ENCODE measurements at places on chromosomes 12 and 14.

GRCh38 chr12:6044082-6044481, 80.4 kb downstream of the VWF start:
- no peak for DNase-seq

DNA sequence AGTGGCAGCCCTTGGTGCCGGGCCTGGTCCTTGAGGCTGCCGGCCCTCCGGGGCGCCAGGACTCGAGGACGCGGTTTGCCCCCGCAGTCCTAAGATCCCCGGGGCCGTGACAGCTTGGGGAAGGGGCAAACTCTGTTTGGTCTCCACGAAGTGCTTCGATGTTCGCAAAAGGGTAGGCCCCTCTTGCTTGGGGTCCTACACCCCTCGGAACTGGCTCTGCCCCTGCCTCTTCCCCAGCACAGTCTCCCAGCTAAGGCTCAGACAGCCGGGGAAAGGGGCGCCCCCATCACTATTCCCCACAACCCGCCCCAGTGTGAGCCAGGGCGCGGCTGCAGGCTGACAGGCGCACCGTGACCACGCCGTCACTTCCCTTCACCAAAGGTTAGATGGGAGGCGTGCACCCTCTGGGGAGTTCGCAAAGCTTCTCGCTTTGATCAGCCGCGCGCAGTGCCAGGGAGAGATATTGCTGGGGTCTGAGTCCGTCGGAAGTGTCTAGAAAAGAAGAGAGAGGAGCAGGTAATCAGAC, 7.2 kb upstream of the OTX2 start:
- no peak for DNase-seq

- DNase-seq, result no peak
These were observed 7.1 kb upstream of the IFNG-AS1 start for GRCh38 chr12:67982164-67982563.

DNA sequence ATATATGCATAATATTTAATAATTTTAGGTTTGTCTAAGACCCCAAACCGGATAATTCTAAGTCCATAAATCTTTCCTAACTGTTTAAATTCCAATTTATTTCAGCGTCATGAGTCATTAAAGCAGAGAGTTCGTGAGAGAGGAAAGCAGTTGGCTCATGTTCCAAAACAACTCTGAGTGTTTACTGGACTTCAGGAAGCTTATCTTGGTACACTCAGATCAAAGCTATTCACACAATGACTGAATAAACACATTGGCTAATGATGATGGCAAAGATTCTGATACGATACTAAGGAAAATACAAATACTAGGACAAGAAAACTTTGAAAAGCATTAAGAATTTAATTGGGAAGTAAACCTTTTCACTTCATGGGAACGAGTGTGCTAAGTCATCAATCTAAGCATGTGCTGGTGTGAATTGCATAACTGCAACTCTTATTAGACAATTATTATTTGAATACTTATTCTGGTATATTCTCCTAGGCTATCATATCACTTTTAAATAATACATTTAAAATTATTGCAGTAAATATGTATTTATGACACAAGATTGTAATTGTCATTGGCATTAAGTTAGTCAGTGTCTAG, 34.8 kb upstream of the CLEC14A start:
- DNase-seq, result no peak

DNA sequence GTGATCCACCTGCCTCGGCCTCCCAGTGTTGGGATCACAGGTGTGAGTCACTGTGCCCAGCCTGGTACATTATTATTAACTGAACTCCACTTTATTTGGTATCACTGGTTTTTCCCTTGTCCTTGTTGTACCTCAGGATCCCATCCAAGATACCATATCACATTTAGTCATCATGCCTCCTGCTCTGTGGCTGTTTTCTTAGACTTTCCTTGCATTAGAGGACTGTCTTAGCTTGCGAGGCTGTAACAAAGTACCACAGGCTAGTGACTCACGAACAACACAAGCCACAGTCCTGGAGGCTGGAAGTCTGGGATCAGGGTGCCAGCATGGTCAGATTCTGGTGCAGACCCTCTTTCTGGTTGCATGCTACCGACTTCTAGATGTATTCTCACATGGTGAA, 12.2 kb downstream of the KLC1 start:
- DNase-seq, result no peak

- DNase-seq, result no peak
These were observed 39.7 kb upstream of the GZMB start for GRCh38 chr14:24673534-24674203.

DNA sequence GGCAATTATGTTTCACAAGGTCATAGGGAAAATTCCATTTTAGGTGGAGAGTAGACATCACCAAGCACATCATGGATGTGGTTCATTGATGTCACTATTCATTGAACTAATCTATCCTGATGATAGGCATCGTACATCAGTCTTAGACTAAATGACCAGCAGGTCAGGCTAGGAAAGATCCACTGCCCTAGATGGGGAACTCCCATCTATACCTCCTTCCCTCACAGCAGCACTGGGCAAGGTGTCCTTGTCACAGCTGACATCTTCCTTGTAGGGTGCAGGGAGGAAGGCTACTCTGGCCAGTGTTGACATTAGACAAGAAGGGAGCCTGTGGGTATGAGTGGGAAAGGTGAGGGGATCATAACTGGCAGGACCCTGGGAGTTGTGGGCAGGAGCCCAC, 63.8 kb upstream of the CAPRIN2 start:
- DNase-seq, result no peak

DNA sequence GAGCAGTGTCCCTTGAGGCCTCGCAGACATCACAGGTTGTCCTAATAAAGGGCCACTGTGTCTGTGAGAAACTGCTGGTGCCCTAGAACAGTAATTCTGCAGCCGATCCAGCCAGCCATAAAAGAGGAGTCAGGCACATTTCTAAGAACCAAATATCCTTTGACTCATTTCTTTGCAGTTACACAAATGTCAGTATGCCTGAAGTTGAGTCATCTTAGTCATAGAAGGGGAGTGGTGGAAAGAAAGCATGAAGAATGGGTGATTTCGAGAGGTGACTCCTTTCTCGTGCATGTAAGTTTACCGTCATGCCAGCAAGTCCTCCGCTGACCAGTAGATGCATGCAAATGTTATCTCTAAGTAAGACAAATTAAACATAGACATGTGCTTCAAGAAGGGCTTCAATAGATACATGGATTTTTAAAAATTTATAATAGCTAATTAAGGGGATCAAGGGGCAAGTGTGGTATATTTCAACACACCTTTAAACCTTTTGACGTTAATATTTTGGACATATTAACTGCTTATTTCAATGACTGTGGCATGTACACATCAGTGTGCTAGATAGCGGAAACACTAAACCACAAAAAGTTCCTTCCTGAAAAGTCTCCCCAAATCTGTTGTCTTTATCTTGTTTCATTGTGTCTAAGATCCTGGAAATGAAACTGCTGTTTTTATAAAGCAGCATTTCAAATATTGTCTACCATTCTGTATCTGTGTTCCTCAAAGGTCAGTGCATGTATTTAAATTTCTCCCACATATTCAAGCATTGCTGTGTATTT, 497.4 kb downstream of the NPAS3 start:
- no peak for DNase-seq

DNA sequence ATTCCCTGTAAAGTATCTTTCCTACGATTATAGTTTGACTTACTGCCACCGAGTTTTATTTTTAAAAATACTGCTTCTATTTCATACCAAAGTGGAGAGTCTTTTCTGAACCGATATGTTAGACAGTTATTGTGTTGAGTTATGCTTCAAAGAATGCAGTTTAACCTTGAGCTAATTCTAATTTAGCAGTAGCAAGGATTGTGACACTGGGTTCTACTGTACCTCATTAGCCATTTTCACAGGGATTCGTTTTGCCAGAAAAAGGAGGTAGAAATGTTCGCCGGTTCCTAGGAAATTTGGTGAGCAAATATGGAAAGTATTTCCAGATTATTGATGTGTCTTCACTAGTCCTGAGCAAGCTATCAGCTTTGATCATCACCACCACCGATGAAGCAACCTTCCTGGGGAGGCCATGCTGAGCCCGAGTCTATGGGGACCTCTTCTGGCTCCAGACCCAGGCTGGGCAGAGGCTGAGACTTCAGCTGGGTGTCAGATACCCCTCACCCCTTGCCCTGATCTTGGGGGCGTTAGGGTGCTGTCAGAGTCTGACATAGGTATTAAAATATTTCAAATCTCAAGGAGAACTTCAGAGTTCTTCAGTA, 13.6 kb downstream of the GLRX5 start:
- no peak for DNase-seq

DNA sequence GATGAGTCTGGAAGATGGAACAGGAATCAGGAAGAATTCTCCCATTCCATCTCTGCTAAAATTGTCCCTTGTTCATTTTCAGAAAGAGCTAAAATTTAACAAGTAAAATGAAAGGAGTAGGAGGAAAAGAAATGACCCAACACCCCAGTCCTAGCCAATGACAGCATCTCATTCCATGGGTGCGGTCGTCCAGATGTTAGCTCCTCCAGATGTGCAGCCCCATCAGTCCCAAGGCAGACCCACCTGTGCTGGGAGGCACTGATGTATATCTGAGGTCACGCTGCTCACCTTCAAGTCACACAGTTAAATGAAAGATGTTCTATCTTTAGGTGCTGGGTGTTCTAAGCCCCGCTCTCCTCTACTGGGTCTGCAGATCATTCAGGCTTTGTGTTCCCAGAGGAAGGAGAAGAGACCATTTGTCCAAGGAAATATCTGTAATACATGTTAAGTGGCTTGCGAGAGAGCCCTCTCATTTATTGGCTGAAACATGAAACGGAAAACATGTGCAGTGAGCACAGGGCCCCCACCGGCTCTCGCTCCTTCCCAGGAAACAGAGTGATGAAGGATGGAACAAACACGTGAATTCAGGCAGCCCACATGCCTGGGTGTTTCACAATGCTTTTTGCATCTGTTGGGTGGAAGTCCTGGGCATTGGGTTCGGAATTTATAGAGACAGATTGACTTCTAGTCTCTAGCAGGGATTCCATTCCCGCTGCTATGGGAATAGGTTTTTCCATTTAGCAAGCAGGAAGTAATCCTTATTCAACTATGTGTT, 294.6 kb downstream of the NUAK1 start:
- DNase-seq, result no peak

- DNase-seq, result no peak
These were observed 411.8 kb upstream of the MIS18BP1 start for GRCh38 chr14:45664668-45665356.

- DNase-seq, result peak; percentile 4
These were observed 6.9 kb upstream of the DNM1L start for GRCh38 chr12:32671930-32672780.

DNA sequence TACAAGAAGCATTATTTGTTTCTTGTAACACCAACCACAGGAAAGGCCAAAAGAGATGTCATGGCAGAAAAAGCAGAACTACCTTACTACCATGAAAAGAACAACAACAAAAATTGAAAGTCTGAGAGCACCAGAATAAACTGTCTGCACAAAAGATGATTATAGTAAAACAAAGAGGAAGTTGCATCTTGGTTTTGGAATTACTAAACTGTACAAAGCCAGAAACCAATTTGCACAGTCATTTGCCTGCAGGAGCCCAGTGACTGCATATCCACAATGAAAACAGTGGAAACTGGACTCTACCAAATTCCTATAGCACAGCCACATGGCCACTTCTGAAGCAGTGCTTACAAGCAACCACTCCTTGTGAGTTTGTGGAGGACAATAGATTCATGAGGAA, 276.2 kb downstream of the SSPN start:
- peak; percentile 52 for DNase-seq

DNA sequence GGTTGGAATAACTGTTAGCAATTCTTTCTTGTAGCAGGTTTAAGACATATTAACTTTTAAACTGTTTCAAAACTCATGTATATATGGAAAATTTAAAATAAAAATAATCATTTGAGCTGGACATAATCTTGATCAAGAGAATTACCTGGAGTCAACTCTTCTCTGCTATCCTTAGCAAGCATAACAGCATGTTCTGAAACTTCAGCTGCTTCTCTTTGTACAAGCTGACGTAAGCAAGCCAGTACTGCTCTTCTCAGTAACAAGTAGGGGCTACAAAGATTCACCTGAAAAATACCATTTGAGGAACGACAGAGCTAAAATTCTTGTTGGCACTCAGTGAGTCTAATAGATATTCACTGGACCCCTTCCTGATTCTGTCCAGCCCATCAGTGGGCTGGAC, 83.0 kb downstream of the HEATR5A start:
- DNase-seq, result no peak

DNA sequence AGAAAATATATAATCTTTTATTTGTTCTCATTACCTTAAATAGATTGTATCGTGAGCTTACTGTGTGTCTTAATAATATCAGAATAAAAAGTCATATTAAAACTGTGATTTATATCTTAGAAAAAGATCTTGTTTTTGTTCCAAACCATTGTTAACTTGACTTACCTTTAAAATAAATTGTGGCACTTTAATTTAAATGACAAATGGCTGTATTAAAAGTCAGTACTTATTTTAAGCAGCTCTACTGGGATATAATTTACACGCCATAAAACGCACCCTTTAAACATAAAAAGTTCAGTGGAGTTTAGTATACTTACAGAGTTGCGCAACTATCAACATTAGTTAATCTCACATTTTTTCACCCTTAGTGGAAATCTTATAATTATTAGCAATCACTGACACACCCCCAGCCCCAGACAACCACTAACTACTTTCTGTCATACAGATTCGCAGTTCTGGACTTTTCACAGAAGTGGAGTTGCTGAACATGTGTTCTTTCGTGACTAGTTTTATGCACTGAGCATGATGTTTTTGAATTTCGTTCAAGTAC, 311.7 kb downstream of the ACSS3 start:
- no peak for DNase-seq

GRCh38 chr12:70756791-70757190, 119.6 kb upstream of the PTPRB start:
- no peak for DNase-seq

DNA sequence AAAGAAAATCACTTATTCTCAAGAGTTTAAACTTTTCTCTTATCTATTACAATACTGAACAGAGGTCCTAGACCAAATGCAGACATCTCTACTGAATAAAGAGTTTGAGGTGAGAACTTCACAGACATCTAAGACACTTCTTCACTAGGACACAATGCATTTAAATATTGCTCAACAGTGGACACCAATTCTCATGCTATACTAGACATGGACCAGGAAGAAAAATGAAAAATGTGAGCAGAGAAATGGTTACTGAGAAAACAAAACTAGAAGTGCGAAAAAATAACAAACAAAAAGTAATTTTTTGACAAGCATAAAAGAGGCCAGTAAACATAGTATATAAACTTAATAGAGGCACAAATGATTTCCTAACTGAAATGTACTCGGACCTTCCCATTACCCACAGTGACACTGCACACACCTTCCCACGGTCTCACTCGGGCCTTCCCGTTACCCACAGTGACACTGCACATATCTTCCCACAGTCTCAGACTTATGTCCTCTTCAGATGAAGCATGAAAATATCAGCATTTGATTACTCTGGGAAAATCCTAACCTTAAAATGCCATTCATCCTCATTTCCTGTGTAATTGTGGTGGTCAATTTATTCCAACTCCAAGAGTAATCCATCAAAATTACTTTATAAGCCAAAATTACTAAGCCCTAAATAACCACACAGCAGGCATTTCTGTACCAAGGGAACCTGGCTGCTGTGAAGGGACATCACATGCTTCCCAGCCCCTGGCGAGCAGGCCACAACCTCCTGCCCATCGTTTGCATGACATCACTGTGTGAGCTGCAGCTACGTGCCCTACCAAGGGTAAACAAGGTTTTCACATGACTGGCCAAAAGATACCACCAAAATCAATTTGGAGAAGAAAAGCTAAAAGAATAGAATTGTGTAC, 6.4 kb downstream of the SLC15A4 start:
- no peak for DNase-seq

GRCh38 chr12:31488737-31489338, 102.1 kb downstream of the DENND5B start:
- DNase-seq, result no peak

GRCh38 chr14:25074099-25074685, 24.2 kb upstream of the STXBP6 start:
- no peak for DNase-seq

- no peak for DNase-seq
These were observed 306.3 kb downstream of the ATP23 start for GRCh38 chr12:58247633-58248032.
